ENCODE measurements at places on chromosomes 1 and 21.

- DNase-seq, result no peak
These were observed 43.6 kb upstream of the TIAM1 start for GRCh38 chr21:31387560-31388186.

DNA sequence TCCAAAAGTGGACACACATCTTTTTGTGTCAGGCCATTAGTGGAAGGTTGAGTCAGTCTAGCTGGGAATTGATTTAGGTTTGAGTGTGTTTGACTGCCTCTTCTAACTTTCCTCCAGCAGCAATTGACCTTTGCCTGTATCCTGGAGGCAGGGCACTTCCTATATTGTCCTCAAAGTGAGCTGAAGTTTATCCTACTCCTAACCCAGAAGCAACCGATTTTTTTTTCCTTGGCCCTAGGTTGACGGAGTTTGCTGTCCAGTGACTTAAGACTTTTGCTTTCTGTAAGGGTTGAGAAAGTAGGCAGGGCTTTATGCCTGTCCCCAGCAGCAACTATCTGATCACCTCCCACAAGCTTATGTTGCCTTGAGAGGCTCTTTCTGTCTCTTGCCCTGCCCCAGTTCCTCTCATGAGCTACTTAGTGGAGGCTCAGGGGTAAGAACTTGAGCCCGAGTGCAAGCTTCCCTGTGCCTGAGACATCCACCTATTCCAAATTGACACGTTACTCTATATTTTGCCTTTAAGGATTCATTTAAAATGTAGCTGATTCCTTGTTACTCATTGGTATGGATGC, 30.9 kb downstream of the SLC35F3 start:
- no peak for DNase-seq

DNA sequence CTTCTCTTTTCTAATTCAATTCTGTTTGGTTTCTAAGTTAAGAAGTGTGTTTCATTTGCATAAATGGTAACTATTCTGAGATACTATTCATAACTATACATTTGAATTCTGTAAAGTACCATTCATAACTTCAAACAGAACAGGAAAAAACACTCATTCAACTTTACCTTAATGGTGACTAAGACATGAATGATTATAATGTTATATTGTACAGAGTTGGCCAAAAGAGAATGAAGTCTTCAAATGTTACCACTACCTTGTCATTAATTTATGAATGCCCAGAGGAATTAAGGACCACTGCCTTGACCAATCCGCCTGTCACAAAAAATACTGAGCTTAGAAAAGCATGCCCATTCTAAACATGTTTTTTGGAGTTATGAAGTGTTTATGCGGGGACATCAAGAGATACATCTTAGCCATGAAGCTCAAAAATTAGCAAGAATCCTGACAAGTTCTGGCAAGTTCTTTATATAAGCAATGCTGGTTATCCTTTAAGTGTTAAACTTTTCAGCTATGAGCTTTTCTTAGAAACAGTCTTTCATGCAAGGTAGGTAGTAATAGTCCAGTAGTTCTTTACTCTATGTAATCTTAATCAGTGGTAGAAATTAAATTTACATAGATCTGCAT, 7.9 kb downstream of the WASF2 start:
- DNase-seq, result no peak

DNA sequence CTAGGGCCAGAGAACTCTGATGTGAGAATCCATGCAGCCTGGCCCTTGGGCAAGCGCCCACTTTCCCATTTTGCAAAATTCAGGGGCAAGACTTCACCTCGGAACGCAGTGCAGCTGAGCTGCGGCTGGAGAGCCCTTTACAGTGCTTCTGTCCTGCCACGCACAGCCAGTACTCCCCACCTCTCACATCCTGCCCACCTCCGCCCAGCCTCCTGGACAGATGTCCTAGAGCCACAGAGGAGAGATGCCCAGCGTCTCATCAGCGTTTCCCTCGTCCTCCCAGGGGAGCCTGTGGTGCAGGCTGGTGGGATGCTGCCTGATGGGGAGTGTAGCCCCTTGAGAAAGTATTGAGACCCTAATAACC, 29.6 kb downstream of the RUNX3 start:
- no peak for DNase-seq

GRCh38 chr21:17514124-17514845, 1.4 kb downstream of the CXADR start:
- peak; percentile 46 for DNase-seq
